Urothelium cell line (cell line): ENCODE measurements at places on chromosomes 1 and 21.
A peak's percentile ranks its signal among the peaks of the same experiment; 100 is the strongest.

DNA sequence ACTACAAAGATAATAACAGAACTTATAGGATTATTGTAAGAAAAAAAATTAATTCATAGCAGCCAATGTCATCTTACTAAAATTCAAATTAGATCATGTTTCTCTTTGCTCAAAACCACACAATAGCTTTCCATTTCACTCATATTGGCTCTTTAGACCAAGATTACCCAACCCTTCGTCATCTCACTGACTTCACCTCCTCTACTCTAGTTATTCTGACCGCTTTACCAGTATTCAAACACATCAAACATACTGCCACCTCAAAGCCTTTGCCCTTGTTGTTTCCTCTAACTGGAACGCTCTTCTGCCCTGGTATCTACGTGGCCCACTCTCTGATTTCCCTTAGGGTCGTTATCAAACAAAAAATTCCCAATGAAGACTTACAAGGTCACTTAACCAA lies 1.7 kb downstream of the ANGPTL3 start:
- DNase-seq: no peak

DNA sequence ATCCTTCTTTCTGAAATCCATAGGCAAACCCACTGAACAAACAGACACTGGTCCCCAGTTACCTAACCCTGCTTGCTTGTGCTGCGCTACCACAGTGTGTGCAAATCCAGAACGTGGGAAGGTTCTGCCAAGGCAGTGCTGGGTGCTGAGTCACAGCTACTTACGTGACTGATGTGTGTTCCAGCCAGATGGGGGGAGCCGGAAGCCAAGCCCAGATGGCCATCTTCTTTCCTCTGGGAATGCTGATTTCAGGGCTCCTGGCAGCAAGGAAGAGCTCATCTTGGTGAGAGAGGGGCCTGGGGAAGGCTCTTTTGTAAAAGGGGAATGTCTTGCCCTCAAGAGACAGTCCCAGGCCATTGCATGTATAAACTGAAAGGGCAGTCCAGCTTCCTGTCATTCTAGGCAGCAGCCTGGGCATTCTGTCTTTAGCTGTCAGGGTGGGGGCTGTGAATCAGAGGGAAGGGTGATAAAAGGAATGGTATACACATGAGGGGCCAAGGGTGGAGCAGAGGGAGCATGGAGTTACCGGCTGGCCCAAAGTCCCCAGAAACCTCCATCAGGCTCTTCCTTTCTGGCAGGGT lies 54.1 kb downstream of the CD46 start:
- peak; percentile 76 for DNase-seq

GRCh38 chr1:110068646-110069403 lies 1.6 kb downstream of the ALX3 start:
- DNase-seq: no peak

DNA sequence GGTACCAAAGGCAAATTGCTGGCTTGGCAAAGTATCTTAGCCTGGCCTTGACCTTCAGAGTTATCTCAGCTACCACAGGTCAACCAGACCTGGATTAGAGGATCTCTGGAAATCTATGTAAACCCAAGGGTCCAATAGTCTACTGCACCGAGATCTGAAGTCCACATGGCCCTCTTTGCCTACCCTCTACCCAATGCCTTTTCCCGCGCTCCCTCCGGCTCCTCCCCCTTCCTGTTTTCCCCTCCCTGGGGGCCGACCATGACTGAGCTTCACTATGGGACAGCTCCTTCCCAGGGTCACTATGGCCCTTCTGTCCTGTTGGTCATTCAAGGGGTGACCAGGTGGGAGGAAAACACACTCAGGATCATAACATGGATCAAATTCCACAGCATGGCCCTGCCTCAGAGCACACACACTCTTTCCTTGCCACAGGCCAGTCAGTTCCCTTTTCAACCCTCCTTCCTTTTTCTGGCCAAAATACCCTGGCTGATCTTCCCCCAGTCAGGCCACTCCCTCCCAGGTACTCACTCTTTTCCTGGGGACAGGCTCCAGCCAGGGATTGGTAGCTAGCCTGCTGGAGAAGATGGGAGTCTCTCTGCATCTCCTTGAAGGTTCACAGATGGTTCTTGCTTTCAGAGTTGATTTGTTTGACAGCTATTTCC lies 19.1 kb upstream of the TMEM183A start:
- no peak for DNase-seq

DNA sequence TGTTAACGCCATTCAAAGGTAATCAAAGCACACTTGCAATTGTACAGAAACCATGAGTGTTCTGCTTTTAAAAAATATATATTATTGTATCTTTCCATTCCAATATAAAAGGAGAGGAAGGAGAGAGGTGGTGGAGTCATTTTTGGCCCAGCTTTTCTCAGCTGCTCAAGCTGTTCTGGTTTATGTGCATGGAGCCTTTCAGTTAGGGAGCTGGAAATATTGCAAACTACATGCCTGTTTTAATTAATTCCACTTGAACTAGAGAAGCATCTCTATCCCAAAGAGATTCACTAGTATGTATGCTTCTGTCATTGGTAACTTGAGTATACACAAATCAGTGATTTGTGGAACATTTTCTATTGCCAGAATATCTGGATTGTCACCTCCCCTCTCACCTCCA lies 28.5 kb upstream of the C1orf105 start:
- no peak for DNase-seq

DNA sequence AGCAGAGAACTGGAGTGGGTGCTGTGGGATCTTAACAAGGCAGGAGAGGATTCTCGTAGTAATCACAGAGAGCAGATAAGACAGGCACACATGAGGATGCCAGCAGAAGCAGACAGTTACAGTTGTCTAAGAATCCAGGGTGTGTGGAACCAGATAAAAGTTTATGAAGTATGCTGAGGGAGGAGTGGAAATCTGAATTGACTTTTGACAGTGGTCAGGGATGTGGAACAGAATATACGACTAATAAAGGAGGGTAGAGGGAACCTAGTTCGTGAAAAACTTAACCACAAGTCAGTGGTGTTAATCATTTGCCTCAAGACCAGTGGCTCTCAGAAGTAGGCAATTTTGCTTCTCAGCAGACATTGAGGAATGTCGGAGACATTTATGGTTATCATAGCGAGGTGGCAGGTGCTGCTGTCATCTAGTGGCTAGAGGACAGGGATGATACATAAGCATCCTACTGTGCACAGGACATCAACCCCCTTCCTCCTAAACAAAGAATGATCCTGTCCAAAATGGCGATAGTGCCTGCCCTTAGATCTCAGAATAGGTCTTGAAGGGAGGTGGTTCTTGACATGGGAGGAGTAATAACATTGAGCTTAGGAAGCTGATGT lies 3.0 kb downstream of the LRRC8D start:
- DNase-seq: no peak

DNA sequence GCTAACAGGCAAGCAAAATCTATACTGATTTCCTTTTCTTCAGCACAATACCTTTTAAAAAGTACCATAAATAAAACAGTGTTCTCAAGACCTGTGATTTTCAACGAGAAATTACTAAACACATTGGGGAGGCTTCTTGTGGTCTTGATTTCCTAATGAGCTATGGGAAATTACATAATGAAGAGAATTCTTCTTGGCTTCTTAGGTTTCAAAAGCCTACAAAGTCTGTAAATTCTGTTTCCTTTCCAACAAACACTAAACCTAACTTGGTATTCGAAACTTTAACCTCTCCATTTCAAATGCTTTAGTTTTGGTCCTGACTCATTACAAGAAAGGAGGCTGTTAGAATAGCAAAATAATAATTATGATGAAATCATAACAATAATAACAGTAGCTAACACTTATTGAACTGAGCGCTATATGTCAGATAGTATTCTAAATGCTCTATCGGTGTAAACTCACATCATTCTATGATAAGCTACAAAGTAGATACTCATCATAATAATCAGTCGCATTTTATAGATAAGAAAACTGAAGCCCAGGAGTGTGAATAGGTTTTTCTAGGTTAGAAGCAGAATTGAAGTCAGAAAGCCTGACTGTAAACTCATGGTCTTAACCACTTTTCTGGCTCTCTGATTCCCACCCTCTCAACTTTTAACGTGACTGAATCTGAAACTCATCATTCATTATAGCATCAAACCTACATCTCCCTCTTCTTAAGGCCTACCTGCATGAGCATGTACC lies 486.7 kb downstream of the SMYD3 start:
- DNase-seq: no peak

GRCh38 chr1:5108740-5109139 lies 454.3 kb downstream of the AJAP1 start:
- DNase-seq: no peak

- DNase-seq: no peak
Measured at GRCh38 chr1:55002686-55003085, 4.0 kb downstream of the BSND start.

GRCh38 chr21:26515257-26515656 lies 57.8 kb downstream of the CYYR1 start:
- DNase-seq: no peak
